NCI-H146 (cell line): ENCODE measurements at places on chromosomes 4 and X.

DNA sequence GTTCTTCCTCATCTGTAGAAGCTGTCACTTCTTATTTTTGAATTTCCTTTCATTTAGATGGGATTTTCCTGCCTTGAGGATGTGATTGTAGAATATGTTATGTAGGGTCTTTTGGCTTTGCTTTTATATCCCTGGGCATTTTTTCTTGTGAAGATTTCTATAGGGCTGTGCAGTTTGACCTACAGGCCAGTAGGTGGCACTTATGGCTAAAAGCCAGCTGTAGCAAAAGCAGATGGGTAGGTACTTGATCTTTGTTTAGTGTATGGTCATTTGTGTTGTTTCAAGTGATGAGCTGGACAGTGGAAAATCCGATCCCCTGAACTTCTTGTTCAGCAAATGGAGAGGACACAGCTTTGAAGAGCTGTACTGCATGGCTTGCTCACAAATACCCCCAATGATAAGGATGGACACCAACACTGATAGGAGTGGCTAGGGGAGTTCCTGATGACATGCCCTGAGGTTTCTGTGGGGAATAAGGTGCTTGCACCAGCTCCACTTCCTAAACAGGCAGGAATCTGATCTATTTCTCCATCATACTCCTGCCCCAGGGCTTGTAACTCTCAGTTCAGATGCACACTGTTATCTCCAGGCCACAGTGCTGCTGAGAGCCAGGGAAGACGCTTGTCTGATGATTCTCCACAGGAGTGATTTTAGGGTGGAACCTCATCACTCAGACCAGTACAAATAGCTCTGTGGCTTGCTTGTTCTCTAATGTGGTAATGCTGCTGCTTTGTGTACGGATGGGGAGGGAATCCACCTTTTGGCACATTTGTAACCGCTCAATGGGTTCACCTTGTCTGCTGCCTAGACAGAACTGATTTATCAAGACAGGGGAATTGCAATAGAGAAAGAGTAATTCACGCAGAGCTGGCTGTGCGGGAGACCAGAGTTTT, 417.1 kb upstream of the MAGEB16 start:
- peak; percentile 12 for DNase-seq

- DNase-seq, result no peak
These were observed 183.6 kb upstream of the ARSJ start for GRCh38 chr4:114163051-114163450.

- no peak for DNase-seq
These were observed 39.9 kb upstream of the PCDH19 start for GRCh38 chrX:100449696-100450608.

- no peak for DNase-seq
These were observed 51.7 kb upstream of the OTUD4 start for GRCh38 chr4:145231906-145232700.

DNA sequence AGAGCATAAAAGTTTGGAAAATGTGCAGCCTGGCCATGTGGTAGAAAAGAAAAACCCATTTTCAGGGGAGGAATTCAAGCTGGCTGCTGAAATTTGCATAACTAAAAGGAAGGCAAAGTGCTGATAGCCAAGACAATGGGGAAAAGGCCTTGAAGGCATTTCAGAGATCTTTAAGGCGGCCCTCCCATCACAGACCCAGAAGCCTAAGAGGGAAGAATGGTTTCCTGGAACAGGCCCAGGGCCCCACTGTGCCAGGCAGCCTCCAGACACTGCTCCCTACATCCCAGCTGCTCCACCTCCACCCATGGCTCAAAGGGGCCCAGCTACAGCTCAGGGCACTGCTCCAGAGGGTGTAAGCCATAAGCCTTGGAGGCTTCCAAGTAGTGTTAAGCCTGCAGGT, 158.0 kb upstream of the PRDX4 start:
- no peak for DNase-seq

DNA sequence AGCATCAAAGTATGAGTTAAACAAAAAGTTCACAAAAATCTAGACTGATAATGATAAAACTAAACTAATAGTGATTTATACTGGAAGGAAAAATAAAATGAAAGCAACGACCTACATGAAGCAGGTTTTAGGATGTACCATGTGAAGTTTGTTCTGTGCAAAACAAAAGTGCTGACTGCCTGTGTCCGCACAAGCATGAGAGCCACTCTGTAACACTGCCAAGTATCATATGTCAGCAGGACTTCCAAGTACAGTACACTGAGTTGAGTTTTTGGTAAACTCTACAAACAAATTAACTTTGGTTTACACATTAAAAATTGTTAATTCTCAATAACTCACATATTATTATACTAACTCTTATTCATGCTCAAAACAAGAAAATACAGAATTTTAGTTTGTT, 459.0 kb downstream of the PDGFC start:
- DNase-seq, result no peak

DNA sequence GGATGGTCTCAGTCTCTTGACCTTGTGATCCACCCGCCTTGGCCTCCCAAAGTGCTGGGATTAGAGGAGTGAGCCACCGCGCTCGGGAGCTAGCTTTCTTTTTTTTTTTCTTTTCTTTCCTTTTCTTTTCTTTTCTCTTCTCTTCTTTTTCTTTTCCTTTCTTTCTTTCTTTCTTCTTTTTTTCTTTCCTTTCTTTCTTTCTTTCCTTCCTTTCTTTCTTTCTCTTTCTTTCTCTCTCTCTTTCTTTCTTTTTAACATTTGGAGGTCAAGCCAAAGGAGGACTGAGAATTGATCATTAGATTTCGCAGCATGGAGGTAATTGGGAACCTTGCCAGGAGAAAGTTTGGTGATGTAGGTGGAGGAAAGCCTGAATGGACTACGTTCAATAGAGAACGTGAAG, 67.4 kb downstream of the LARP7 start:
- DNase-seq, result no peak

DNA sequence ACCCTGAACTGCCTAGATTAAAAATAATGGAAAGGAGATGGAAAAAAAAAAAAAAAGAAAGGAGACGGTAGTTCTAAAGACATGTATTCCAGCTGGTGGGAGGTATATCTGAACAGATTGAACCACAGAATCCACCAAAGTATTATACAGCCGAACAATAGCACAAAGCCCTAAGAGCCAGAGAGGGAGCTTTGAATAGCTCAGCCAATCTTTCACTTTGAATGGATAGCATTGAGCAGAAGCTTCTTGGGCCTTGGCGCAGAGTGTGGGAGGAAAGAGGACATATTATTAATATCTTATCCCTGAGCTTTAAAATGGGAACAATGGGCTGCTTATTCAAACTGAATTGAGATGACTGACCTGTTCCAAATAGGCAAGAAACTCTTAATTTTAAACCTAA, 147.8 kb upstream of the PAQR3 start:
- no peak for DNase-seq

- DNase-seq, result no peak
These were observed 7.7 kb upstream of the STK32B start for GRCh38 chr4:5043579-5043978.

DNA sequence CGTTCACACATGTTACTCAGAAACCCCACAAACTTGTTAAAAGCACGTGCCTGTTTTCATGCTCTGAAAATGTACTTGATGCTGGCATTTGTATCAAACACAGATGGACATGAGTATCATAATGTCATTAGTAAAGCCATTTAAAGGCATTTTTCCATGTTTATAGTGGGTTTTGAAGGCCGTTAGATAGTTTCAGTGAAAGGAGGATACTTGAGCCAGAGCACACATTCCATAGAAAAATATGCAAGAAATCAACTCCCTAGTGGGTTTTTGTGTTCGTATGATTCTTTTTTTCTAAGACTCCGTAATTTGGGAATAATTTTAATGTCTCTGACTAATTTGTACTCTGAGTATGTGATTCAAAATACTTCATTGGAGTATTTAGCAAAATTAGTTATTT, 216.2 kb upstream of the BMP3 start:
- no peak for DNase-seq

GRCh38 chr4:55435141-55435841, 39.5 kb downstream of the TMEM165 start:
- no peak for DNase-seq

DNA sequence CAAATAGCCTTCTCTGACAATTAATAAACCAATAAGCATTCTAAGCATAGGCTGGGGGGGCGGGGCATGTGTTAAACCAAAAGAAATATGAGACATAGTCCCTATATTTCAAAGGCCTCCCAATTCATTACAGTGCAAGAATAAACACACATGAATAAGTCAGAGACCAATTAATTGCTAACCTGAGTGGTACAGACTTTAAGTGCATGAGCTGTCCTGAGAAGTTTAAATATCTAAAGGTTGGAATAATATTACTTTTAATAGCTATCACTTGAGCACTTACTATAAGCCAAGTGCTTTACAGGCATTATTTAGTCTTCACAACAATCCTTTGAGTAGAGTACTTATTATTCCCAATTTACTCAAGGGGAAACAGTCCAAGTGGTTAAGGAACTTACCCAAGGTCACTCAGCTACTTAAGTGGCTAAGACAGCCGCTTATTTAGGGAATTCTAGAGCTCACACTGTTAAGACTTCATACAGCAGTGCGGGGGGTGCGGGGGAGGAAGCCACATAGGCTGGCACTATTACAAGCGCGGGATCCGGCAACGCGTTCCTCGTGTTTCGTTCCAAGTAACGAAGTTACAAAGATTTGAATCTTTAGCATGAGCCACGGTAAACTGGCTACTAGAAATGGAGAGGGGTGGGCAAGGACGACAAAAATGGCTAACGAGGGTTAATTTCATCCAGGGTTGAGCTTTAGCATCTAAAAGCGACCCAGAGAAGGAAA, 1.4 kb downstream of the THOC2 start:
- DNase-seq, result no peak

GRCh38 chrX:124005228-124005627, 43.7 kb downstream of the STAG2 start:
- DNase-seq, result no peak

- DNase-seq, result peak; percentile 90
These were observed 7.2 kb upstream of the MRFAP1 start for GRCh38 chr4:6633091-6633906.

- no peak for DNase-seq
These were observed 179.8 kb downstream of the EDA start for GRCh38 chrX:69795702-69796101.

DNA sequence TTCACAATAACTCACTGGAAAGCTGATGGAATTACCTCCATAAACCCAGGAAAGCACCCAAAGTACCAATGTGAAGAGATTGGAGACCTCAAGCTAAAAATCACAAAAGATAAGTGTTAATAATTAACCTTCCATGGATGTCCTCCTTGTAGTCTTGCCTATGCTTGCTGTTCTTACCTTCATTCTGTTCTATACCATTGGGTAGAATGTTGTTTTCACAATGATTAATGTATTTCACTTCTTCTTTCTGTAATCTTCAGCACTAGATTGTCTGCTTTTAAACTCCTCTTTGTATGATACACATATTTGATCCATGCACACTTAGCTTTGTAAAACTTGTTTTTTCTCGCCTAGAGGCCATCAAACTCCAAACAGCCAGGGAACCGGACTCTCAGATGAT, 570.3 kb downstream of the RAPGEF2 start:
- DNase-seq, result no peak

GRCh38 chr4:40656201-40656863, 26.7 kb upstream of the RBM47 start:
- DNase-seq, result no peak

- DNase-seq, result no peak
These were observed 13.1 kb downstream of the SLC25A5 start for GRCh38 chrX:119481323-119481801.

DNA sequence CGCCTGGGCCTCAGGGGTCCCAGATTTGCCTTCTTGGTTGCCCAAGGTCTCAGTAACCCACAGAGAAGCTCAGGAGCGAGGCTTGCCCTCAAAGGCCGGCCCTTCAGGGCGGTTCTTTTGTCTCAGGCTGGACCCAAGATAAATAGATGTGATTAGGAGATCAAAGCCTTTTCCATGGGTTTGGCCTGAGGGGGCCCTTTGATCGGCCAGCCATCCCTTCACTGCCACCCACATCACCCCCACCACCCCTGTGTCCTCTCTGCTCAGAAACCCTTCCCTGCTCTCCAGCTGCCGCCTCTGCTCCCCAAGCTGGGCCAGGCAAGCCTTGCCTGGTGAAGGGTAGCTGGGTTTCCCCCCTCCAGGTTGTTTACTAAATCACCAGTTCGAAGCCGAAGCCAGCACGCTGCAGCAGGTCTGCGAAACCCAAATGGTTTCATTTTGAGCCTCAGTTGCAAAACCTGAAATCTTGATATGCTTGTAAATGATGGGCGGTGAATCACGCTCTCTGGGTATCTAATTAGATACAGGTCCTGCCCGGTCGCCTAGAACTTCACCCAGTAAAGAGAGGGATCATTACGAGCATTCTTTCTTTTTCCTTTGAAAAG, 202.6 kb upstream of the BCOR start:
- no peak for DNase-seq

- no peak for DNase-seq
These were observed 630.1 kb downstream of the STIM2 start for GRCh38 chr4:27490766-27491165.

GRCh38 chr4:36312511-36312910, 31.1 kb downstream of the DTHD1 start:
- no peak for DNase-seq

- no peak for DNase-seq
These were observed 2.7 kb downstream of the KCNE5 start for GRCh38 chrX:109622270-109622669.

DNA sequence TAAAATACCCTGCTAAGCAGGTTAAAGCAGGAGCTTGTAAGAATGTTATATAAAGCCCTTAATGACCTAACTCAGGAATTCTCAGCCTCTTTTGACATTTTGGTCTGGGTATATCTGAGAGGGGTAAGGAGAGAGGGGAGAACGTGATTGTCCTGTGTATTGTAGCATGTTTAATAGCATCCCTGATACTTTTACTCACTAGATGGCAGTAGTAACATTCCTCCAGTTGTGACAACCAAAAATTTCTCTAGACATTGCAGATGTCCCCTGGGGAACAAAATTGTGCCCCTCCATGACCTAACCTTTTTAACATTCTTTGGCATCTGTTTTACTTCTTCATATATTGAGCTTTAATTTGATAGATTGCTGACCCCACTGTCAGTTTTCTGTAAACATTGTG, 17.9 kb downstream of the SMARCA5 start:
- DNase-seq, result no peak

DNA sequence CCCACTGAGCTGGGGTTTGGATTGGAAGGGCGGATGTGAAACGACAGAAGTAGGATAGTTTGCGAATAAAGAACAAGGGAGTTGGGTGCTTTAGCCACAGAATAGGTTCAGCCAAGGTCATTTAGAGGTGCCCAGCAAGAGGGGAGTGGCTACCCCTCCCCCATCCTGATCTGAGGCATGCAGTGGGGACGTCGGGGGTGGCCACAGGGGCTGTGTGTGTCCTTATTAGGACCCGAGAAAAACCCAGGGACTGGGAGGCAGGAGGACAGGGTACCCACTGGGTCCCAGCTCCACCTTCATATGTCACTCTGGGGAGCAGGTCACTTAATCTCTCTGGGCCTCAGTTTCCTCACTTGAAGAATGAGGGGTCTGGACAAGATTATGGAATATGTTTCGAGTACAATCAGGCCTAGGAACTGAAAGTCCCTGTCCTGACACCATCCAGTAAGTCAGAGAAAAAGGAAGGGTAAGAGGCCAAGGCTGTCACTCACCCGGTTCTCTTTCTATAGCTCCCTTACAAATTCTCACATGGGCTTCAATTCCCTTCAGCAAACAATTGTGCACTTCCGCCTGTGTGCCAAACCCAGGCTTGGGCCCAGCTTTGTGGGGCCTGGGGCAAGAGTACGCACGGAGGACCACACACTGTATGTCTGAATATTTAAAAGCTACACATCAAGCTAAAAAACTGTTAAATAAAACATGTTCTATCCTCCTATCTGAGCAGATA, 4.2 kb upstream of the NYX start:
- DNase-seq, result no peak

- no peak for DNase-seq
These were observed 1076.2 kb downstream of the C4orf33 start for GRCh38 chr4:130172156-130172555.
